ENCODE measurements at places on chromosomes 13 and 19. TPM values are rescaled to one million over a fixed set of nuclear protein-coding genes. Genes with fewer than 3 reads are reported as not detected.

GRCh38 chr13:92974905-92975429 lies 251.6 kb upstream of the GPC6 start:
- DNase-seq, result no peak

DNA sequence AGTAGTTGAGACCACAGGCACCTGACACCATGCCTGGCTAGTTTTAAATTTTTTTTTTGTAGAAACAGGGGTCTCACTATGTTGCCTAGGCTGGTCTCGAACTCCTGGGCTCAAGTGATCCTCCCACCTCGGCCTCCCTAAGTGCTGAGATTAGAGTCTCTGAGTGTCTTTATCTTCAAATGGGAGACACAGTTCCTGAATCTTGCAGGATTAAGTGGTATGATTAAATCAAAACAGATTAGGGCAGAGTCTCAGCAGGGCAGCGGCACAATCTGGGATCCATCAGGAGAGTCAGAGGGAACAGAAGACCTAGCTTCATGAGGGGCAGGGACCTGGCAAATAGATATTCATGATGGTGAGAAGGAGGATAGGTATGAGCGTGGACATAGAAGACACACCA lies 953 bp downstream of the RLN3 start:
- no peak for DNase-seq

DNA sequence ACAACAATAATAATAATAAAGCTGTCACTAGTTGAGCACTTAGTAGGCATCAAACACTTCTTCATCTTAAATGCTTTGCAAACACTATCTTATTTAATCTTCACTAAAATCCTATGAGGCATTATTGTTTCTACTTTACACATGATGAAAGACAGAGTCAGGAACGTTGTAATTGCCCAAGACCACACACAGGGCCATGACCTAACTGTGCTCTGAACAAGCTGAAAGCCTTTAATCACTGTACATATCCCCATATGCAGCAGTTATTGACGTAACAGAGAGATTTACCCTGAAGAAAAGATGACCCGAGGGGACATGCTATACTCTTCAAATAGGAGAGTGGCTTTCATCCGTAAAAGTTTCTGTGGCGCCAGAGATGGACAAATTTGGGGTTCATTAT lies 53.0 kb downstream of the SACS start:
- no peak for DNase-seq

DNA sequence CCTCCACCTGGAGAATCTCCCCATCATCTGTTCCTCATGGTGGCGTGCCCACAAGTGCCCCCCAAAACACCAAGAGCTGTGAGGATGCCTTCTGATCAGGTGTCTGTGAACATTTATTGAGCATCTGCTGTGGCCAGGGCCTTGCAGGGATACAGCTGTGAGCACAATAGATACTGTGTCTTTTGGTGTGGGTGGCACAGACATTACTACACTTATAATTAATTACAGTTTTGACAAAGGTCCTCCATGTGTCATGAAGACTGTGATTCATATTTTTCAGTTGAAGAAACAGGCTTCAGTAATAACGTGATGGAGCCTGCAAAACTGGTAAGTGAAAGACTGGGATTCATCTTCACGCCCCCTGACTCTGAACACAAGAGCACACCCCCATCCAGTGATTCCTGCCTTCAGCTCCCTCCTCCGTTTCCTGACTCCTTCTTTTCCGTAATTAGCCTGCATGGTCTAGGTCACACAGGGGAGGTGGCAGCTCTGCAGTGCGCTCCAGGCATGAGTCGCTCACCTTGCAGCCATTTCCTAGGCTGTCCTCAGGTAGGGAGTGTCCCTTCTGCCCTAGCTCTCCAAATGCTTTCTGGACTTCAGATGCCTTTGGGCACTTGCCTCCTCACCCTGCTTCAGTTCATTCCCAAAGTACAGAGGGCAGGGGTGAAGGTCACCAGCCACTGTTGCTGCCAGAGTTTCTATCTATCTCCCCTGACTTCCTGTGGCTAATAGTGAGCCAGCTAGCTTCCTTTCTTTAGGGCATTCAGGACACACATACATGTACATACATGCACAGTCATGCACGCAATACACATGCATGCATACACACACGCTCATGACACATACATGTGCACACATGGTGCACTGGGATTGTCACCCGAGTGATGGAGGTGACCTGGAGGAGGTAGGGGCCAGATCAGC lies 66.5 kb downstream of the SIAH3 start:
- no peak for DNase-seq

Gene RASAL3
- 0.65 TPM for total RNA-seq

- DNase-seq, result no peak
Measured at GRCh38 chr13:87537951-87538350, 133.2 kb upstream of the SLITRK5 start.

DNA sequence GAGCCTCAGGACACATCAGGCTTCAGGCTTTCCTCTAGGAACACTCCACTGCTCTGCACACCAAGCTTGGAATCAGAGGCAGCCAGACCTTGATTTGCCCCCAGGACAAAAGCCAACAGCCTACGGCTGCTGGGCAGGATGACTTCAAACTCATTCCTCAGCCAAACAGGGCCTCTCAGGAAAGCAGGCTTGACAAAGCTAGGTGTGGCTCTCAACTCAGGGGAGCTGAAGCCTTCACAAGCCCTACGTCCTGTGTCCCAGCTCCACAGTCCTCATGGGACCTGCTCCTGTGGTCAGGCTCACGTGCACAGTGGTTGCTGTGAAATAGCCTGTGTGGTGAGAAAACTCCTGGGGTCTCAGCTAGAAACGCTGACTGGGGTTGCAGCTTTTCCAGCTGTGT lies 398.9 kb upstream of the ZNF507 start:
- peak; percentile 50 for DNase-seq

DNA sequence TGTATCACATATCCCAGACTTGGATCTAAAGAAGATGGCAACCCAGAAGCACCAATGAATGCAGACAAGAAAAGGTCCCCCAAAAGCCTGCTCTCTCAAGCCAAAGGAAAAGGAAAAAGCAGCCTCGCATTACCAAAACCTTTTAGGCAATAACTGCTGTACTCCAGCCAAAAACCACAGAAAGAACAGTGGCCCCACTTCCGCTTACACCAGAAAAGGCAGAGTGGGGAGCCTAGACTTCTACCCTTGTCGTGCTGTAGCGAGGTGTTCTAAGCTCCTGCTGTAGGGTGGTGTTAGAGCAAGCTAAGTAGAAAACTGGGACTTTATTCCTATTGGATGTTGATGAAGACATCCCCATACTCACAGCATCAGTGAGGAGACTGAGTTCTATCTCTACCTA lies 244.0 kb upstream of the RXFP2 start:
- DNase-seq, result no peak

DNA sequence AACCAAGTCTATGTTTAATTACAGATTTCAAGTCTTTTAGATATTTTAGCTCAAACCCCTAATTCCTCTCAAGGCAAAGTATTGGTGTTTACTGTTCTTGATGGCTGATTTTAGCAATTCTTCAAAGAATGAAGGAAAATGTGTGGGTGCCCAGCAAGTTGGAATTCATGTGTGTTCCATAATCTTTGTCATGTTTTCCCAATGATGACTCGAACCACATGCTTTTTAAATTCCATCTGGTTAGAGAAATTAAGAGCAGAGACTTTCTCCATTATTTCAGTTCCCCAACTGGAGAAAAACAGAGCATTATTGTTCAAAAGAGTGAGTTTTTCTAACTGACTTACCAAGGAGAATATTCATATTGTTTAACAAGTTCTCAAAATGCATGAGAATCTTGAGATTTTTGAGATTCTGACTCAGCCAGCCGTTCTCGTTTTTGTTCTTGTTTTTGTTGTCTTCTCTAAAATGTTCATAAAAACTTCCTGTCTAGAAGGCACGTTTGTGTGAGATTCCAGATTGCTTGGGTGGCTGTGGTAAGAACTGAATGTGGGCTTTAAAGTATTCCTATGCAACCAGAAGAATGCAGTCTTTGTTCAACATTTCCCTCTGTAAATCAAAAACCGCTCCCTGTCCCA lies 404.7 kb downstream of the IRS2 start:
- DNase-seq, result no peak

DNA sequence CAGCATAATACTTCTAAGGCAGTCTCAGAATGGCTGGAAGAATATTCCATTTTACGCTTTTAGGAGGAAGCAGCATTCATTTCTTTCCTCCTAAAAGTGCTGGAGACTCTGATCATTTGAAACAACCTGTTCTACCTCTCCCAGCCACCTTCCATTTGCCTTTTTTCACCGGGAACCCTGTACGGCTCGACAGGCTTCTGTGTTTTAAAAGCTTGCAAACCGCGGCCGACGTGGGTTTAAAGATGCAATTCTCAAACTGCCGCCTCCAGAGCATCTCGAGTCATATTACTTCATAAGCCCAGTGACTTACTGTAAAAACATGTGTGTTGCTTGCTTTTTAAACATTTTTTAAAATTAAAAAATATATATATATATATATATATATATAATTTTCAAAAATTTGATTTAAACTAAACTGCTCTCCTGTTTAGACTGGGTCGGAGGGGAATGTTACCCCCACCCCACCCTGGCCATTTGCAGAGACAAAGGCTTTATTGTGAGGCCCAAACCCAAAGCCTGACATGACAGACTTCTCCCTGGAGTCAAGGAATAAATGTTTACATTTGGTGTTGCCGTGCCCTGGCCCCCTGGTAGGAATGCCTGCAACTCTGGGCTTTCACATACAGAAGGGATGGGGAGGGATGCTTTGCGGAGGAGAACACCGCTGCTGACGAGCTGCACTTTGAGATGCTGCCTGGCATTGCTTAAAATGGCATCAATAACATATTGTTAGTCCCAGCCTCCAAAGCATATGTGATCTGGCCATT lies 30.4 kb downstream of the ZNF536 start:
- DNase-seq, result no peak

- DNase-seq, result no peak
Measured at GRCh38 chr13:45195421-45195820, 5.4 kb downstream of the KCTD4 start.

GRCh38 chr19:35755550-35756376 lies 1.1 kb downstream of the HSPB6 start:
- peak; percentile 94 for DNase-seq

Gene ADPRHL1
- total RNA-seq, result 506 TPM

Gene CYP2F1
- not detected for total RNA-seq

DNA sequence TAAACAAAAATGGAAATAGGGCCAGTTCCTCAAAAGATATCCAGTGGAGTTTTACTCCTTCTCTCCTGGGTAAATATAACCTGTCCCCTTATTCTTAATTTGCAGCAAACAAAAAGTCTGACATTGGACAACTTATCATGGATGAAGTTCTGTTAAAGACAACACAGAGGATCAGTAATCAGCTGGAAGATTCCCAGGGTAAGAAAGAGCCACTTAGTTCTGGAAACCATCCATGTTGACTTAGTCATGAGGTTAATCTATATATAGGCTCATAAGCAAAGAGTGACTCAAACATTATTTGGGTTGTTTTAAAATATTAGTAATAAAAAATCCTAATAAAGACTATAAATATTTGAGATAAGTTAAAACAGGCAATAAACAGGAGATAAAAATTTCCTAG lies 40.5 kb upstream of the EBPL start:
- no peak for DNase-seq

DNA sequence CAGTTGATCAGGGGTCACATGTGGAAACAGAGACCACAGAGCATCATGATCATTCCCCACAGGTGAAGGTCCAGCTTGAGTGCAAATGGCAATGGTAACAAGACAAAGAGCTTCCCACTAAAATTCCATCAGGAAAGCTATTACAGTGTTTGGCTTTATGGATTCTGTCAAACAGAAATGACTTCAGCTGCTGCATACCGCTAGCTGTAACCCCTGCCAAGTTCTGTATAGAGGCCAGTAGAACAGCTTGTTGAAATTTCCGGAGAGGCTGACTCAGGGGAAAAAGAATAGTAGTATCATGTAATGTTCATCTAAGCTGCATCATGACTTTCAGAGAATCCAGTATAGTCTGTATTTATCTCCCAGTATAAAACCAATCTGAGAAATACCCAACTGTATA lies 1704.7 kb downstream of the SLITRK5 start:
- DNase-seq, result no peak

DNA sequence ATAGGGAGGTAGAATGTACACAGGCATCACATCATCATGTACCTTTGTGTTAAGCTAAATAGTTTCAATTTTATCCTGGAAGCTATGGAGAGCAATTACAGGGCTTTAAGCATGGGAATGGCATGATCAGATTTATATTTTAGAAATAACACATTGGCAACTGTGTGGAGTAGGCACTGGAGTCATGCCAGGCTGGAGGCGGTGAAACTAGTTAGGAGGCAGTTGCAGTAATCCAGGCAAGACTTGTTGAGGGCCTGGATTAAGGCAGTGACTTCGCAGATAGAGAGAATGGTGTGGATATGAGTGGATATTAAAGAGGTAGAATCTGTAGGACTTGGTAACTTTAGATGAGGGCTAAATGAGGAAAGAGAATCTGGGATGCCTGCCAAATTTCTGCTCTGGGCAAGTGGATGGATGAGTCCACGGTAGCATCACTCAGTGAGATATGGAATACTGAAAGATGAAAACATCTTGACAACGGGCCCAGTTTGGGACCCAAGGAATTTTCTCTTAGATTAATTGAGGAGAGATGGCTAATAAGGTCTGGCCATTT lies 506.2 kb downstream of the FGF9 start:
- no peak for DNase-seq

Gene MTUS2
- total RNA-seq, result 118 TPM

- DNase-seq, result no peak
Measured at GRCh38 chr19:1285737-1286360, at the start of gene EFNA2. Gene EFNA2, plus strand, starts transcription at chr19:1285873. Its CDS starts 296 bp downstream, at chr19:1286169.

DNA sequence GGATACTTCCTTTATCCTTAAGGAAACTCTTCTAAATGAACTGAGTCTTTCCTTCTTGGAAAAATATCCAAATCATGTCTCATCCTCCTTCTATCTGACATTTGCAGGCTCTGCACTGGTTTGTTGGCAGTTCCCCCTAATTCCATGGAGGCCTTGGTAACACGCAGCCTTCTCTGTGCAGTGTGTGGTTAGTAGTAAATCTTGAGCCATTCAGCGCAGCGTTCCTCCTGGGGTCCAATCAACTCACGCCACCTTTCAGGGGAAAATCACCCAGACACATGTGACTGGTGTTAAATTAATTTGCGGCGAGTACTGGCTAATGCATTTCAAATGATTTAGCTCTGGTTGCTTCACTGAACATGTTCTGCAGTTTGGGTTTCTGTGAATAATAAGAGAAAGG lies 21.0 kb upstream of the CBY2 start:
- DNase-seq, result no peak

- DNase-seq, result peak; percentile 26
Measured at GRCh38 chr13:113337556-113337955, 26.4 kb downstream of the GRTP1 start.

GRCh38 chr13:39656325-39656677 lies 839 bp downstream of the COG6 start:
- no peak for DNase-seq

GRCh38 chr13:34277936-34278335 lies 460.0 kb downstream of the RFC3 start:
- no peak for DNase-seq

GRCh38 chr13:26558074-26558805 lies 757 bp downstream of the WASF3 start:
- no peak for DNase-seq

Gene TNFSF11
- not detected for total RNA-seq

Gene PCDH20
- 0.83 TPM for total RNA-seq

GRCh38 chr19:53101518-53101917 lies 1.7 kb downstream of the ZNF160 start:
- DNase-seq, result no peak

All from Right ventricle myocardium superior (tissue), 1 donor.